ENCODE measurements at places on chromosomes 6 and 20.

- no peak for DNase-seq
These were observed 72.6 kb upstream of the LY86 start for GRCh38 chr6:6515691-6516607.

GRCh38 chr6:113089056-113089455 is 741.9 kb downstream of the RFPL4B start:
- DNase-seq, result no peak

DNA sequence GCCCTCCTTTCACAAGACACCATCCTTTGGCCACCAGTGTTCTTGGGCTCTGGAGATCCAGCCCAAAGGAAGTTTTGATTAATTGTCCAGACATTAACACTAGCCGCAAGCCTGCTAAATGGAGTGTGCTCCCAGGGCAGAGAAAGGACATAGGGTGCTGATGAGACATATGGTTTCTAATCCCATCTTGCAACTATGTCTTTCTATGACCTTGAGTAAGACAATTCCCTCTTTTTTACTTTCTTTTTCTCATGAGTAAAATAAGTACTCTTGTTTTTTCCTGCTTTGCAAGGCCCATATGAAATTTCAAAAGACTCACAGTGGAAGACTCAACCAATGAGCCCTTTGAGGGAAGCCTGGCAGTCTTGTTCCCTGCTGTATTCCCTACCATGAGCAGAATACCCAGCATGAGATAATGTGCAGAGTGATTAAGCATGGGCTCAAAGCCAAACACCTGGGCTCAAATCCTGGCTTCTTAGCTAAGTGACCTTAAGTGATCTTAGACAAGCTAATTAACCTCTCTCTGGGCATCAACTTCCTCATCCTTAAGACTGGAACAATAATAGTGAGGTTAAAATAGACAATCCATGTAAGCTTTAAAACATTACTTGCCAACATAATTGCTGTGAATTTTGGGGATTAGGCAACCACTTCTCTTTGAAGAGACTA is at the start of gene WFDC10B:
Gene WFDC10B (minus strand): TSS at position 51 of the 669 bp plus-strand sequence. CDS start 19,027 bp downstream, outside the sequence.
- no peak for DNase-seq

DNA sequence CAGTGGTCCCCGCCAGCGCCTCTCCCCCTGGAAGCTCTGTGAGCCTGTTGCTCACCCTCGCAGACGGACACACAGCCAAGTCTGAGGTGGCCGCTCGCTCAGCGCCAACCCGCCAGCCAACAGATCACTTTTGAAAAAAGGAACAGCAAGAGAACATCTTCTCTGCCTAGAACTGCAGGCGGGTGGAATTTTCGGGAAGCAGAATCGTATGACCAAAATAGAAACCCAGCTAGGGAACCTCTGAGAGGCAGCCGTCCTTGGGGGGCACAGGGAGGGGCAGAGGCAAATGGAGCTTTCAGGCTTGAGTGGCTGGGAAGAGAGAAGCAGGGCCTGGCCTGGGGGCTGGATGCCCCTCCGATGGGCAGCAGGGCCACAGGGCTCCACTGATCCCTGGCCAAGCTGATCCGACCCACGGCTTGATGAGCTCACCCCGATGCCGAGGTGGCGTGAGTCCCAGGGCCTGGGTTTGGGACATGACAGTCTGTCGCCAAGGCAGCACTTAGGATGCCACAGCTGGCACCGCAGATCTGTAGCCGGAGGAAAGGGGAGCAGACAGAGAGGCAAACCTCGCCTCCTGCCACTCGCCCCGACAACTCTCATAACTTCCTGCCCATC is 9.8 kb downstream of the NFATC2 start:
- DNase-seq, result no peak

Measured in progenitor cell of endocrine pancreas (in vitro differentiated cells).